Activated T-cell treated with anti-CD3 and anti-CD28 coated beads, Interleukin-2, amount 50 U/mL, for 72 hours (primary cell): ENCODE measurements at places on chromosomes 12 and 14. TPM values are rescaled to one million over a fixed set of nuclear protein-coding genes. Genes with fewer than 3 reads are reported as not detected.

DNA sequence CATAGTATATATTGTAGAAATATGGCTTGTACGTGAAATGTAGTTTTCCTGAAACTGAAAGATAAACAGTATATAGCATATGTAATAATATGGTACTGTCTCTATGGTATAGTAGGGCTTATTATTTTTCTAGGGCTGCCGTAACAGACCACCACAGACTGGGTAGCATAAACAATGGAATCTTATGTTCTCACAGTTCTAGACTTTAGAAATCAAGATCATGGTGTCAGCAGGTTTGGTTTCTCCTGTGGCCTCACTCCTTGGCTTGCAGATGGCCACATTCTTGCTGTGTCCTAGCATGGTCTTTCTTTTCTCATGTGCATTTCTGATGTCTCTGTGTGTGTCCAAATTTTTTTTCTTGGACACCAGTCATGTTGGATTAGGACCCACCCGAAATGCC lies 155.8 kb downstream of the TMTC2 start:
- DNase-seq = no peak

The MYRFL gene
- total RNA-seq = not detected

The PLD4 gene
- not detected for total RNA-seq

DNA sequence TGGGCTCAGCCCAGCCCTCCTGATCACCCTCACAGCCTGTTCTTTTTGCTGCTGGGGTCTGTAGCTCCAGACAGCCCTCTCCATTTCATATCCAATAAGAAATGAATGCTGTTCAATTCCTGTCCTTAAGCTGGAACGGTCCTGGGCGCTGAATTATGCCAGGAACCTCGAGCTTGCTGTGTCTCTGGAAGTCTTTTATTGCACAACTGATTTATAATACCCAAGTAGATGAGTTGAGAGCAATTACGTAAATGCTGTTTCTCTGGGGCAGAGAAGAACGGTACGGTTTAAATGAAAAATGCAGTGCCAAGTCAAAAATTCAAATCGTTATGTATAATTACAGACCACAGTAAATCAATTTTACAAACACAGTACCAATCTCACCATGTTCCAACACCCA lies 161.0 kb downstream of the SAMD4A start:
- no peak for DNase-seq

DNA sequence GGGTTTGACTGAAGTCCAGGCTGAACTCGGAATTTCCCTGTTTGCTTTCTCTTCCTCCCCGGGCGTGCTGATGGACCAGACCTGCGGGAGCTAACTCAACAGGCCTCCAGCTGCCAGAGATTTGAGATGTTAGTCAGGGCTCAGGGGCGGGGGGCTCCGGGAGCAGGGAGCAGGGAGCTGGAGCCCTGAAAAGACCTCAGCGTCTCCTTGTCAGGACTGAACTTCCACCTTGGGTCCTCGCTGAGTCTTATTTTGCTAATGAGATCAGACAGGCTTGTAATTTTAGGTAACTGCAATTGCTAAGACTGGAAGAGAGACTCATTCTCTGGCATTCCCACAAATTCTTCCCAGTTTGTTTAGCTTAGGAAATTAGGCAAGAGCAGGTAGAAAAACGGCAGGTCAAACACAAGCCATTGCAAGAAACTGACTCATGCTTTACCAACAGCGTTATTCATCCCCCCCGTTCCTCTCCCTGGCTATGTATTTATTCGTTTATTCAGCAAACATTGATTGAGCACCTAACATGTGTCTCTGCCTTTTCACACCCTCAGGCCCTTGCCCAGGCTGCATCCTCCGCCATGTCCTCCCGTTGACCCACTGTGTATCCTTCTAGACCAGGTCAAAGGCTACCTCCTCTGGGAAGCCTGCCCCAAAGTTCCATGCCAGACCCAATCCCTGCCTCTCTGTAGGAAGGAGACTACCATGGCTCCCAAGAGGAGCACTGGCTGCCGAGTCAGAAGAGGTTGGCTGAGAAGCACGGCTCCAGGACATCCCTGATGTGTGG lies 80.4 kb upstream of the DIO3 start:
- DNase-seq = no peak

The GLI1 gene
- total RNA-seq = 0.21 TPM

- no peak for DNase-seq
Observed at GRCh38 chr12:46224386-46224785, 44.5 kb downstream of the SLC38A1 start.

- DNase-seq = peak; percentile 17
Observed at GRCh38 chr14:60723907-60724618, at the start of gene SIX4. Gene SIX4, minus strand, starts transcription at chr14:60724351. Its CDS starts 277 bp downstream, at chr14:60724074.

The SPTSSA gene
- 7.3 TPM for total RNA-seq

The MANSC4 gene
- not detected for total RNA-seq

DNA sequence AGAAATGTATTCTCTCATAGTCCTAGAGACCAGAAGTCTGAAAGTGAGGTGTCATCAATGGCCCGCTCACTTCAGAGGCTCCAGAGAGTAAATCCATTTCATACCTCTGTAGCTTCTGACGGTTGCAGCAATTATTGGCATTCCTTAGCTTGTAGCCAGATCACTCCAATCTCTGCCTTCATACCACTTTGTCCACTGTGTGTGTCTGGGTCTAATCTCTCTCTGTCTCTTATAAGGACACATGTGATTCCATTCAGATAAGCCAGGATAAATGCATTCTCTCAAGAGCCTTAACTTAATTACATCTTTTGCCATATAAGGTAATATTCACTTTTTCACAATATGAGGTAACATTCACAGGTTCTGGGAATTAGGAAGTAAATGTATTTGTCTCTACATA lies 365.7 kb downstream of the GXYLT1 start:
- DNase-seq = no peak

The TMEM253 gene
- total RNA-seq = not detected

GRCh38 chr14:63800083-63800482 lies 52.7 kb upstream of the SYNE2 start:
- no peak for DNase-seq

The HCAR1 gene
- 0.12 TPM for total RNA-seq

The KSR2 gene
- total RNA-seq = 0.17 TPM

DNA sequence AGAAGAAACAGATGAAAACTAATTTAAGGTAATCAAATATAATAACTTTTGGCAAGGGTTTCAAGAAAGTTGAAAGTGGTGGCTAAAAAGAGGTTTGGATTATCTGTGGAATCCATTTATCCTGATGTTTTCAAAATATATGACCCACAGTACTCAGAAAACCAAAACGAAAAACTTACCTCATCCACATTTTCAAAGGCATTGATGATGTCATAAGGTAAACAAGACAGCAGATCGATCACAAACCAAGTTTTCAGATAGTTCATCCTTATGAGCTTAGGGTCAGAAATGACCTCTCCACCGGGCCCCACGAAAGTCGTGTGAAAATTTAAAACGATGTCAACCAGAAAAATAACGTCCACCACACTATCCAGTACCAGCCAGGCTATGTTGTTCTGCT lies 64.6 kb downstream of the KCNH5 start:
- no peak for DNase-seq

- no peak for DNase-seq
Observed at GRCh38 chr12:117035287-117035686, 63.9 kb downstream of the TESC start.

The OTOGL gene
- not detected for total RNA-seq

The FGD4 gene
- total RNA-seq = 0.09 TPM

DNA sequence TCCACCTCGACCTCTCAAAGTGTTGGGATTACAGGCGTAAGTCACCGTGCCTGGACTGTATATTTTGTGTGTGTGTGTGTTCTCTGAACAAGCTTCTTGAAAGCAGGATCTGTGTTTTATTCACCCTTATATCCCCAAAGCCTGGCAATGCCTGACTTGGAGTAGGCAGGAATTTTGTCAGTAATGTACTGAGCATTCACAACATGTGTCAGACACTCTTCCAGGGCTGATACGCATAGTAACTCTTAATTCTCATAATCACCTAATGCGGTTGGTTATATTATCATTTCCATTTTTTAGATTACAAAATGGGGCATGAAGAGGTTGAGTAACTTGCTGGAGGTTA lies 50.4 kb upstream of the PLEKHG3 start:
- no peak for DNase-seq

DNA sequence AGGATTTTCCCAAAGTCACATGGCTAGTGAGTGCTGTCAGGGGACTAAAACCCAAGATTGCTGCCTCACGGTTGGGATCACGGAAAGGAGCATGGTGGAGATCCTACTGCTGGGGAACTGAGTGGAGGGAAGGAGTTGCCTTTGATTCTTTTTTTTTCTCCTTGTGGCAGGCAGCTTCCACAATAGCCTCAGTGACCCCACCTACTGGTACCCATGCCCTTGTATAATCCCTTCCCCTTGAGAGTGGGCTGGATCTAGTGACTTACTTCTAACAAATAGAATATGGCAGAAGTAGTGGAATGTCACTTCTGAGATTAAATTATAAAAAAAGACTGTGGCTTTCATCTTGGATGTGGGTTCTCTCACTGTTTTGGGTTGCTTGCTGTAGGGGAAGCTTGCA lies 135.7 kb downstream of the DICER1 start:
- DNase-seq = no peak

- peak; percentile 24 for DNase-seq
Observed at GRCh38 chr14:24232645-24233537, at the start of gene GMPR2. Gene GMPR2, plus strand, starts transcription at chr14:24232929. Its CDS starts 325 bp downstream, at chr14:24233254.

DNA sequence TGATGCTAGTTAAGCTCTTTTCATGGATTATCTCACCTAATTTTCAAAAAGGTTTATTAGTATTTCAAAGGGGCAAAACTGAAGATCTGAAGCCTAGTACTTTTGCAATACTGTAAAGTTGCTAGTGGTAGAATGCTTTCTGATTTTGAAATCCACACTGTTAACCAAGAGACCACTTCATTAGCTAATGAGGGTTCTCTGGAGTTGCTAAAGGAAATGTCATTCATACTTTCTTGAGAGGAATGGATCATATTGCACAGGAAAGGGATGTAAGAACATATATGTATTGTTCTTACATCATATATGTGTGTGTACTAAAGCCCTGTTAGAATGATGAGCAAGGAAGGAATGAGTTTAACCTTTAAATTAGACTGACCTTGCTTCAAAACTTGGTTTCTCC lies 39.0 kb upstream of the LDHB start:
- DNase-seq = no peak

GRCh38 chr14:35304812-35305462 lies 12.8 kb downstream of the PSMA6 start:
- DNase-seq = no peak

The EID3 gene
- total RNA-seq = 4.9 TPM

GRCh38 chr14:99671235-99672224 lies 12.6 kb upstream of the CYP46A1 start:
- DNase-seq = no peak

DNA sequence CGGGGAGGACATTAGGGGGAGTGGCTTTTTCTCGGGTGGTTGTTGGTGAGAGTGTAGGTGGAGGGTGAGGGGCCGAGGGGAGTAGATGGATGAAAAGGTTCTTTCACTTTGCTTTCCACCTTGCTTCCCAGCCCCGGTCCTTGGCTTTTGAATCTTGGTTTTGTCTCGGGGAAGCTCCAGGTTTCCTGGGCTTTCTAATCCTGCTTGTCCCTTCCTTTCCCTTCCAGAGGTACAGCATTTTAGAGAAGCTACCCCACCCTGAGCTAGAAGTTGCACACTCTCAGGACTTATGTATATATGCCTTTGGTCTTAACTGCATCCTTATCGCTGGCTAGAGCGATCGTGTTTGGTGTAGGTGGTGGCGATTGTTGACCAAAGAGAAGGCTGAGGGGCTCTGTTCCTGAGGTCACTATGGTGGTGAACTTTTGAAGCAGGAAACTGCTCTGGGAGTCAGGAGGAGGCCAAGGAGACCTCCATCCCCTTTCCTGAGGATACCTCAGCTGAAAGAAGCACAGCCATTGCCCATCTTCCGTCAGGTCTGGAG lies 862 bp downstream of the PIP4K2C start:
- no peak for DNase-seq

DNA sequence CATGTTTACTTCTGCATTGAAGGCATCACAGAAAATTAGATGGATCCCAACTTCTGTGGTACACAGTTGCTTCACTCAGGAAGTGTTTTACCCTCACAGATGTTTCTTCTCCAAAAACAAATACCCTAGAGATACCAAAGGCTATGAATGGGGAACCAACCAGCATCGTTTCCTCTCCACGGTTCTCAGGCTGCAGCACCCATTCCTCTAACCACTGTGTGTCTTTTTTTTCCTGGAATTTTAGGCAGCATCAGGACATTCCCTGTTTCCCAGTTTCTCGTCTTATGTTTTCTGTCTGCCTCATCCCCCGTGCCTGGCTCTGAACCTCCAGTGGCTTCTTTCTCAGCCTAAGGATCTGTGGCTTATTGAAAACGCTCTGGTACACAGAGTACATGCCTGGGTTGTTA lies 72.0 kb upstream of the TBX5 start:
- DNase-seq = no peak

The TMEM63C gene
- total RNA-seq = 1.9 TPM

- no peak for DNase-seq
Observed at GRCh38 chr12:9883175-9883574, 1.9 kb downstream of the KLRF2 start.

The C12orf60 gene
- total RNA-seq = 2.4 TPM

The IRF9 gene
- 263 TPM for total RNA-seq

DNA sequence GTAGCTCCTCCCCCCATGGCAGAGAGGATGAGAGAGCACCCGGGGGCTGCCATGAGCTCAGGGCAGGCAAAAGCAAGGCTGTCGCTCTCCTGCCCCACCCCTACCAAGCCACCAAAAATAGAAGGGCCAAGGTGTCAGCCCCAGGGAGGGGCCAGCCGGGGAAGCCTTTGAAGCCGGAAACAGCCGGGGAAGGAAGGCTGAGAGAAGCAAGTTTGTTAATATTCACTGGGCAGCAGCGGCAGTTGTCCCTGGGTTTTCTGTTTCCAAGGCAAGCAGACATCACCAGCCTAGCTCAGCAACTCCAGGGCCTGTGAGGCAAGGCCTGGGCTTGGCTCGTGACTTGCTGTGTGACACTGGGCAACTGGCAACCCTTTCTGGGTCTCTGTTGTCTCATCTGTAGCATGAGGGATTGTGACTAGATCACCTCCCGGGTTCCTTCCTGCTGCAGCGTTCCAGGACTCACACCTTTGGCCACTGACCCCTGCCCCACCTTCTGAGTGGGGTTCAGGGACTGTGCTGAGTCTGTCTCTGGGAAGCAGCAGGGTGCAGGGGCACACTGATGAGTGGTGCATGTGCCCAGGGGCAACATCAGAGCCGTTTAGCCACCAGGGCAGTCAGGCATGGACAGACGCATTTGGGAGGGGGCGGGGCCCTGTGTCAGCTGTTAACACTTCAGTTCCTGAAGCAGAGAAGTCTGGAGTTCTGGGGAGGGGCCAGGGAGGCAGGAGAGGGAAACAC lies 24.3 kb downstream of the SYNDIG1L start:
- DNase-seq = peak; percentile 68

DNA sequence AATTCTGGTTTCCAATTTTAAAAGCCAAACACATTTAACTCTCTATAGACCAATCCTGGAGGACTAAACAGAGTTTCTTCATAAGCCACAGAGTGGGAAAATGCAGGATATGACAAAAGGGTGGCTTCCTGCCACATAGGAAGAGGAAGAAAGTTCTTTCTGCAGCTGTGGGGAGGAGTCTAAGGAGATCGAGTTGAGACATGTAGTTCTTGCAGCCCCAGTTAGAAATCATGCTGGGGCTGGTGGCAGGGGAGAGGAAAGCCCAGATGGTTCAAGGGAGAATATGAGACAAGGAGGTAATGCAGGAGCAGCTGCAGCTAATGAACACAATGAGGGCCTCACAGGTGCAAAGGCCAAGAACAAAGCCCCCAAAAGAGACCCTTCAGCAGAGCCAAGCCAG lies 85.0 kb upstream of the ARID2 start:
- DNase-seq = no peak

- DNase-seq = no peak
Observed at GRCh38 chr12:92810370-92810769, 107.6 kb downstream of the PLEKHG7 start.

- DNase-seq = no peak
Observed at GRCh38 chr14:21256539-21257393, 12.5 kb downstream of the HNRNPC start.

The FAIM2 gene
- 0.39 TPM for total RNA-seq

- no peak for DNase-seq
Observed at GRCh38 chr12:22353615-22354325, 19.3 kb upstream of the ST8SIA1 start.
